ENCODE measurements at places on chromosomes 3 and 15. TPM values are rescaled to one million over a fixed set of nuclear protein-coding genes. Genes with fewer than 3 reads are reported as not detected.

GHSR gene
- not detected for total RNA-seq

SAXO2 gene
- 5.1 TPM for total RNA-seq

SLC24A5 gene
- not detected for total RNA-seq

- no peaks in the 10 kb centered on the region for H3K36me3 ChIP-seq
- no peaks in the 10 kb centered on the region for H3K27me3 ChIP-seq
- no peak overlapping the region for H3K27ac ChIP-seq
- peaks cover 27% of the 10 kb centered on the region for H3K4me1 ChIP-seq
- H3K4me3 ChIP-seq, result no peak overlapping the region
- no peak for DNase-seq
These were observed 24.4 kb downstream of the ATP2C1 start for GRCh38 chr3:130918328-130918727.

COX17 gene
- total RNA-seq, result 19.9 TPM

DNA sequence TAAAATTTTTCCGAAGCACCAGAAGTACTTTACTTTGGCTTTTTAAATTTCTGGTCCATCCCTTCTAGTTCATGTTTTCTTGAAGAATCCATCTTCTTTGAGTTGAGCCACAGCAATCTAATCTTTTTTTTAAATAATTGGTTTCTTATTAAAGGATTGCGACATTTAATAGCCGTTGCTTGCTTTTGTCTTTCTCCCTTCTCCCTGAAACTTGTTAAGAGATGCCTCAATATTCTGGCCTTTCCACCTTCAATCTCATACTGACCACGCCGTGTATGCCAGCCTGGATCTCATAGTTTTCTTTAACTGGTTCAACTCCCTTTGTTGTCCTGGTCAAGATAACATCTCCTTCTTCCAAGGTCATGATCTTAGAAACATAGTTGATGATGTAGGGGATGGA is 18.4 kb upstream of the RPLP1 start:
- H3K36me3 ChIP-seq, result peaks cover 15% of the 10 kb centered on the region
- no peak overlapping the region for H3K27ac ChIP-seq
- DNase-seq, result no peak
- no peak overlapping the region for H3K4me3 ChIP-seq

- peaks cover 16% of the 10 kb centered on the region for H3K4me1 ChIP-seq
- DNase-seq, result no peak
- H3K36me3 ChIP-seq, result no peaks in the 10 kb centered on the region
- H3K4me3 ChIP-seq, result no peak overlapping the region
- no peak overlapping the region for H3K27ac ChIP-seq
These were observed 216.3 kb downstream of the RPLP1 start for GRCh38 chr15:69668963-69669362.

SI gene
- total RNA-seq, result not detected

DNA sequence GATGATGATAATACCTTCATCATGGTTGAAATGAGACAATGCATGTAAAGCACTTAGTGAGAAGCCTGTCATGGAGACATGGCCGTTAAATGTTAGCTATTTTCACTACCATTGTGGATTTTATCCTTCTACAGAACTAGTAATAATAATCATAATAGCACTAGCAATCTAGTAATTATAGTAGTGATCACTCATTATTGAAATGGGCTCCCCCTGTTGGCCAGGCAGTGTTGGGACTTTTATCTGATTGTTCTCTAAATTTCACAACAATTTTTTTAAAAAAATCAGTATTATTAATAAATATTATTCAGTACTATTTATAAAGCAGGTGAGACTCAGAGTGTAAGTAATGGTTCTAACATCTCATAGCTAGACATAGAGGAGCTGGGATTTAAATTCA is 396.3 kb downstream of the IL5RA start:
- H3K4me1 ChIP-seq, result no peaks in the 10 kb centered on the region
- no peak overlapping the region for H3K27ac ChIP-seq
- H3K4me3 ChIP-seq, result no peak overlapping the region
- H3K36me3 ChIP-seq, result no peaks in the 10 kb centered on the region
- no peak for DNase-seq

DNA sequence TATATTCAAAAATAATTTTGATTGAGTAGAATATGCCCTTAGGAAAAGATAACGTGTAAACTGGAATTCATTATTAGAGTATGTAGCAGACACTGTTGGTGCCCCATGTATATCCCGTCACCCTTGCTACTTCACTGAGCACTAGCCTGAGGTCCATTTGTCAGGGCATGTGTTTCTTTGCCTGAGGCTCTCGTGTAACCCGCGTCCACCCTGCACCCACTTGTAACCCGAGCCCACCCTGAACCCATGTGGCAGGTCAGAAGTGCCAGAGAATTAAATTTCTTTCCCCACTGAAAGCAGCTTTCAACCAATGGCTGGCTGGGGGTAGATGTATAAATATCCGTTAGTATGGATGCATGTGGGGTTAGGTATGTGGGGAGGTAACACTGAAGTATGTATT is 474.2 kb upstream of the ZNF385D start:
- no peaks in the 10 kb centered on the region for H3K4me1 ChIP-seq
- H3K36me3 ChIP-seq, result no peaks in the 10 kb centered on the region
- no peak for DNase-seq
- H3K27me3 ChIP-seq, result peaks cover 3% of the 10 kb centered on the region
- no peak overlapping the region for H3K27ac ChIP-seq
- H3K4me3 ChIP-seq, result no peak overlapping the region

- no peak overlapping the region for H3K4me3 ChIP-seq
- H3K27me3 ChIP-seq, result no peaks in the 10 kb centered on the region
- peaks cover 6% of the 10 kb centered on the region for H3K4me1 ChIP-seq
- H3K27ac ChIP-seq, result no peak overlapping the region
- no peak for DNase-seq
These were observed 44.9 kb upstream of the B3GALNT1 start for GRCh38 chr3:161150001-161150525.

REC114 gene
- not detected for total RNA-seq

DNA sequence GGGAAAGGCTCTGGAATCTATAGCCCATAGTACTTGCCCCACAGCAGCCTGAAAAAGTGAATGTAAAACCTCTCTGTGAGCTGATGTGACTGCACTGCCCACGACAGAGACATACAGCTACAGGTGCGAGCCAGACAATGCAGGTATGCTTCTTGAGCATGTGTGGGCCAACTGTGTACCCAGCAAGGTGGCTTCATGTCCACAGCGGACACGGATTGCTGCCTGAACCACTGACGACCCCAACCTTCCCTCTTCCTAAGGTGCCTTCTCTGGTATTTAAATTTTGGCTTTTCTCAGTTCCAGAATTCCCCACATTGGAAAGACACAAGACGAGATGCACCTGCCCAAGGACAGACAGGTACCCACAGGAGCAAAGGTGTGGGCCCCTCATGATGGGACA is 65.8 kb downstream of the SCN5A start:
- DNase-seq, result peak; percentile 24
- peaks cover 3% of the 10 kb centered on the region for H3K27me3 ChIP-seq
- H3K36me3 ChIP-seq, result no peaks in the 10 kb centered on the region

- no peaks in the 10 kb centered on the region for H3K27me3 ChIP-seq
- DNase-seq, result no peak
- H3K36me3 ChIP-seq, result no peaks in the 10 kb centered on the region
- no peak overlapping the region for H3K27ac ChIP-seq
- peaks cover 15% of the 10 kb centered on the region for H3K4me1 ChIP-seq
These were observed 37.1 kb upstream of the RGMA start for GRCh38 chr15:93126148-93126547.

SLC2A2 gene
- total RNA-seq, result not detected

DNA sequence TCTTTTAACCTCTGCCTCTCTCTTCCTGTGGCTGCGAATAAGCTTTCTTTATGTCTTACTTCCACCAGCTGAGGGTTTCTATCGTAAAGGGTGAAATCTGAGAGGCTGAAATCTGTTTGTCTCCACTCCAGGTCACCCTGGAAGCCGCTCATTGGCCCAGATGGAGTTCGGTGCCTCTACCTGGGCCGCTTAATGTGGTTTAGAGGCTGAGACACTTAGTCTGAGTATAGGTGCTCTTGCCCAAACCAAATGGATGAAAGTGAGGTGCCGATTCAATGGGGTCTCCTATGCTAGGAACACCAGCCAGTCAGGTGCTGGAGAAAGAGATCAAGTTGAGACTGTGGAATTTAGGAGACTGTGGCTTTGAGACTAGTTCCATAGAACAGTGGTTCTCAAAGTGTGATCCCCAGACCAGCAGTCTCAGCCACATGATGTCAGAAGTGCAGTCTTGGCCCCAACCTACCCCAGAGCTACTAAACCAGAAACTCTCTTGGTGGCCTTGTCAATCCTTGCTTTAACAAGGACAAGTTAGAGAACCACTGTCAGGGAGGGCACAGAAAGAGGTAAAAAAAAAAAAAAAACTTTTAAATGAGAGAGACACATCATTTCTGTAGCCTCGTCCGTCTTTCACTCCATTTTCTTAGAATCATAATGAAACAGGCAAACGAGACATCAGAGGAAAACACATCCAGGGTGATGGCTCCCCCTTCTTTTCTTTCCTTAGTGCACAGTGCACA is 54.9 kb upstream of the CCR2 start:
- peaks cover 20% of the 10 kb centered on the region for H3K27me3 ChIP-seq
- DNase-seq, result no peak
- no peaks in the 10 kb centered on the region for H3K36me3 ChIP-seq
- H3K4me1 ChIP-seq, result no peaks in the 10 kb centered on the region
- H3K4me3 ChIP-seq, result no peak overlapping the region
- H3K27ac ChIP-seq, result no peak overlapping the region

CACNA2D3 gene
- not detected for total RNA-seq

Measured in chondrocyte (in vitro differentiated cells).